ENCODE measurements at places on chromosomes 7 and 10.

GRCh38 chr10:29496341-29497162 lies 138.2 kb downstream of the SVIL start:
- peak; percentile 37 for DNase-seq

DNA sequence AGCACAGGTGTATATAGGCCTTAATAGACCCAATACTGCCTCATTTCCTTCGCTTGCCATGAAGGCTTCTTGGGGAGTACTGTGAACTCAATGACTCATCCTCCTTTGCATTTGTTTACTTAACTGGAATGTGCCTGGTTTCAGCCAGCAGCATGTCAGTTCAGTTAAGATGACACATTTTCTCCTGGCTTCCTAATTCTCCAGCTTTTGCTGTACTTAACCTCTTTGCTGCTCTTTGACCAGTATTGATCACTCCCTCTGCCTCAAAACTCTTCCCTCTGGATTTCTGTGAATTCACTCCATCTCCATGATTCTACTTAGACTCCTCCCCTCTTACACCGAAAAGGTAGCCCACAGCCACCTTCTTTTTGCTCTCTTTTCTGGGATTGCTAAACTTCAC lies 135.7 kb downstream of the MAGI2 start:
- no peak for DNase-seq

DNA sequence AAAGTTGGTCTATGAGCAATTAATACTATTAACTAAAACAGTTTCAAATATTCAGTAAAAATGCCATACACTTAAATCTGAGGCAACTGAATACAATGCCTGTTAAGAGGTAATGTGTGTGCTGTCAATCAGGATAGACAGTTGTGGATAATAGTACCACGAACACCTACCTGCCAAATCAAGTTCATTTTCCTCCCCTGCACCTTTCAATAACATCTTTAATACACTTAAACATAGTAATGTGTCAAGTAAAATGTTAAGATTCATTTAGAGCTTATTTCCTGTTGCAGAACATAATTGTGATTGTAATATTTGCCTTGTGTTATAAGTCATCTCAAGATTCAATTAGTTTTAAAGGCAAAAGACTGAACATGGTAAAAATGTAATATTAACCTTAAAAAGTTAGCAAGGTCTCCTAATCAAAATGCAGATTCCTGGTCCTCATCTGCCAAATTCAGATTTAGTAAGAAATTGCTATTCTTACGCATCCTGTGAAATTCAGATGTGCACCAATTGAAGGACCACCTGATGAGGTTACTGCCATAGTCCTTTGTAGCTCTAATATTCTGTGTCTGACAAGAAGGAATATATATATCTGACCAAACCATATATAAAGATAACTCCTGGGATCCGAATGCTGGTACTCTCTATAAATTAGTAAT lies 37.1 kb downstream of the COL1A2 start:
- DNase-seq = no peak

DNA sequence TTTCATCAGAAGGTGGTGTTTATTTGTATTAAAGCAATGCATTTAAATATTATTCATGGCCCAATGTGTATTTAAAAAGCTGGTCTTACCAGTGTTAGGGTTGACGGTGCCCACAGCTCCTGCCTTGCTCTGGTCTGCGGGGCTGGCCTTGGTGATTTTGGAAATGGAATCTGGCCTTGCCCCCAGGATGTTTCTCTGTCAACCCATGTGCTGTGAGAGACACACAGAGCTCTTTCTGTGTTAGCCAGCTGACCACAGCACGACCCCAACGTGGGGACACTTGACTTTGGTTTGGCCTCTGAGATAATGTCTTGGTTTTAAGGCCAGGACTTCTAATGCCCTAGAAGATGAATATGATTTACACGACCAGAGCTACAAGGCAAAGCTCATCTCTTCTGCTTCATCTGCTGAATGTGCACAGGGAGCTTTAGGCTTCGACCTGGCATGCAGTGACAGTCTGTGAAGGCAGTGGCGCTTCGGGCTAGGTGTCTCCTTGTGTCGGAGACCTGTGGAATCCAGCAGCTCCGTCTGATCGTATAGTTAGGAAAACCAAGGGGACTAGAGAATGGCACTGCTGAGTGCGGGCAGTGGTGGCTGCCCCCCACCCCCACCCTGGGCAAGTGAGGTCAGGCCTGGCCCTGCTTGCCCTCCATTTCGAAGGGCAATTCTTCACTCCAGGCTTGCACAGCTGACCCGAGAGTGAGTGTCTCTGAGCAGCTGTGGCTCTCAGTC lies 246.1 kb downstream of the EBF3 start:
- DNase-seq = no peak

DNA sequence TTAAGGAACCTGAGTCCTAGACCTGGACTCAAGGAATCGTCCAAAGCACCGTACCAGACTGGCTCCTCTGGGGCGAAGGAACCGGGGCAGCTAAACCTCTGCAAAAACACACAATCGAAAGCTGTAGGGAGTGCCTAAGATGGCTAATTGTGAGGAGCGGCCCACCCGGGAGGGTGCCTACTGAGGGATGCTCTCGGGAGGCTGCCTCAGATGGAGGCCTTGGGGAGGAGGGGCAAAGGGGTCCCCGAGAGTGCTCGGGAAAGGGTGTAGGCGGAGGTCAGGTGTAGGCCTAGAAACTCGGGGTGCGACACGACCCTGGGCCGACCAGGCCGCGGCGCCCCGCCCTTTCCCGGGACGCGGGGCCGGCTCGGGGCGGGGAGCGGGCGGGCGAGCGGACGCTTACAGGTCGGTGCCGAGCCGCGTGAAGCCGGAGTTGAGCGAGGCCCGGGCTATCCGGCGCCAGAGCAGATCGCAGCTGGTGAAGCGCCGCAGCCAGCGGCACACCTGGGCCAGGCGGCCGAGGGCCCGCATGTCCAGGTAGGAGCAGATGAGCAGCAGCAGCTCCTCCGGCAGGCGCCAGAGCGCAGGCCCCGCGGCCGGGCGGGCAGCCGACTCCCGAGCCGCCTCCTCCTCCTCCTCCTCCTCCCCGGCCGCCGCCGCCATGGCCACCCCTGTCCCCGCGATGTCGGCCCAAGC lies 844 bp downstream of the FBXW4 start:
- DNase-seq = peak; percentile 51

DNA sequence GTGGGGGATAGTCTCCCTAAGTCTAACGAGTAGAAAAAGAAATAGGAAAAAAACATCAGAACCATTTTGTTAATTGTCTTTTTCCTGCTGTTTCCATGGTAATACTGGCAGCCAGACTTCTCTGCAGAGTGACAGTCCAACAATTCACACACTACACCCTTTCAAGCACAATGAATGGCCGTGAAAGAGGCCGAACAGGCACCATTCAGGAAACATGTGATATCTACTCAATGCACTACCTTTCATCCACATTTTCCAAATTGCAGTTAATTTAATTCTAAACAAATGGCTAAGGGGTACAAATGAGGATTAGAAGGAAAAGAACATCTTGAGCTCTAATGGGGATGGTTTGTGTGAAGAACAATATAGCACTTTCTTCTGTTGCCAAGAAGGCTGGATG lies 358.5 kb upstream of the ANKRD30A start:
- DNase-seq = no peak

DNA sequence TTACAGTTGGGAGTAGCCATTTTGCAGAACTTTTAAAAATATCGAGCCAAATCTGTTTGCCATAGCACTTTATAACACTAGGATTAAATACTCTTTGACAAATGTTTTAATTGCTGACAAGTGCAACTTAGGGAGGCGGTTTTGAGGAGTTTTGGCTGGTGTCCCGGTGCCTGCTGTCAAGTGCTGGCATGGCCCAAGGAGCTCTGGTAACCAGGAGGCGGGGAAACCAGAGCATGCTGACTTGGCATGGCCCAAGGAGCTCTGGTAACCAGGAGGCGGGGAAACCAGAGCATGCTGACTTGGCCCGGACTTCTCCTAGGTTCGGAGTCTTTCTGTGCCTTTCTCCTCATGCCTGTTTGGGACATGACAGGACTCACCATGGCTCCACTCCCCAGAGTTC lies 30.8 kb upstream of the ZNF32 start:
- no peak for DNase-seq

GRCh38 chr10:28738200-28738599 lies 60.9 kb downstream of the BAMBI start:
- DNase-seq = no peak

GRCh38 chr7:33155811-33156210 lies 26.4 kb downstream of the BBS9 start:
- DNase-seq = no peak

GRCh38 chr7:2626498-2627117 lies 5.2 kb upstream of the TTYH3 start:
- no peak for DNase-seq

- DNase-seq = no peak
Observed at GRCh38 chr10:102115775-102116174, 4.4 kb downstream of the LDB1 start.

GRCh38 chr7:378551-379455 lies 88.8 kb downstream of the FOXL3 start:
- DNase-seq = no peak

- no peak for DNase-seq
Observed at GRCh38 chr7:90262438-90262837, 17.5 kb downstream of the CFAP69 start.

DNA sequence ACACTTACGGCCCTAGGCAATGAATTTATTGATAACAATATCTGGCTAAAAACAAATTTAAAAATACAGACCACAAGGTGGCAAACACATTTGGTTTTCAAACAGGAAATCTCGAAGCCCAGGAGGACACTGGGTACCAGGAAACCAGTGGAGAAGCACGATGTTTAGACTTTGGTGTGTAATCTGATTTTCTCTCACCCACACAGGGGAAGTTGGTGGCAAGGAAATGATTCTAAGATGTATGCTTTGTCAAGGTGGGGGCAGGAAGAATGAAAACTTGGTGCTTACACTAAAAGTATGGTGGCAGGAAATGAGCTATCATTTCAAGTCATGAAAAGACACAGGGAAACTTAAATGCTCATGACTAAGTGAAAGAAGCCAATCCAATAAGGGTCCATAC lies 113.2 kb upstream of the ANKRD1 start:
- no peak for DNase-seq

- DNase-seq = no peak
Observed at GRCh38 chr10:62937674-62938073, 121.5 kb upstream of the EGR2 start.

DNA sequence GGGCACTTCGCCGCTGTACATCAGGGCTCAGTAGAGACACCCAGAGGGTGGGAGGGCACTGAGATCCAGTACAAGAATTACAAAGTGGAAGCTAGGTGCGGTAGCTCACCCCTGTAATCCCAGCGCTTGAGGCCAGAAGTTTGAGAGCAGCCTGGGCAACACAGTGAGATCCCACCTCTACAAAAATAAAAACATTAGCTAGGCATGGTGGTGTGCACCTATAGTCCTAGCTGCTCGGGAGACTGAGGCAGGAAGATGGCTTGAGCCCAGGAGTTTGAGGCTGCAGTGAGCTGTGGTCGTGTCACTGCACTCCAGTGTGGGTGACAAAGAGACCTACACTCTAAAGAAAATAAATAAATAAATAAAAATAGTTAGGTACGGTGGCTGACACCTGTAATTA lies 64.0 kb downstream of the CLEC2L start:
- DNase-seq = no peak

DNA sequence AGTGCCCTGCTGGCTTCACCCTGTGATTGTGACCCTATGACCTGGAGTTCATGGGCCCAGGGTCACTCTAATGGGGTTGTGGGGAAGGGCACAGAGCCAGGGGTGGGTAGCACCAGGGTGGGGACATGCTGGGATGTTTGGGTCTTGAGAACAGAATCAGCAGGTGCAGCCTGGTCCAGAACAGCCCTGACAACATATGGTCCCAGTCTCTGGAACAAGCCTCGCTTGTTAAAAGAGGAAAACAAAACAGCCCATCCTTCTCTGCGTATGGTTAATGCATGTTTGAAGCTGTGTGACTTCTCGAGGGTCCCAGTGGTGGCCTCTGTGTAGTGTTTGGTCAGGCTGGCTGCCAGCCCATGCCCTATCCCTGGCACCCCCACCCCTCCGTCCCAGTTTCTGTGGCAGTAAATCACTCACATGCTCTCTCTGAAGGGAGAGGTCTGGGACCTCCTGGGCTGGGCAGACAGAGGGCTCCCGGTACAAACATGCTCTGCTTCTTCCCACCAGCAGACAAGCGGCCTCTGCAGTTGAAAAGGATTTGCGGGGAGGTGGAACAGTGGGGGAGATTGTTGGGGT lies 79.4 kb downstream of the FAM241B start:
- DNase-seq = no peak

DNA sequence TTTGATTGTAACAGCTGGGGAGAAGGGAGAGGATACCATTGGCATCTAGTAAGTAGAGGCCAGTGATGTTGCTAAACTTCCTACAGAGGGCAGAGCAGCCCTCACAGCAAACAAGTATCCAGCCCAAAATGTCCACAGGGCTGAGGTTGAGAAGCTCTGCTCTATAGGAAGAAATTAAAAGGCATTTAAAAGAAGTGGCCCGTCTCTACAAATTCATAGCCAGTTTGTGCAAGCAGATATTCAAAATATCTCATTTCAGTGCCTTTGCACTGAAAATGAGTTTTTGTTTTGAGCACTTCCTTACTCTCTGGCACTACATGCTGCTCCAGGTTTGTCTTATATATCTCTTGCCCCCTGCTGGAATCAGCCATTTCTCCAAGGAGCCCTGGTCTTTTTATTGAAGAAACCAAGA lies 330.0 kb downstream of the BBS9 start:
- DNase-seq = no peak

DNA sequence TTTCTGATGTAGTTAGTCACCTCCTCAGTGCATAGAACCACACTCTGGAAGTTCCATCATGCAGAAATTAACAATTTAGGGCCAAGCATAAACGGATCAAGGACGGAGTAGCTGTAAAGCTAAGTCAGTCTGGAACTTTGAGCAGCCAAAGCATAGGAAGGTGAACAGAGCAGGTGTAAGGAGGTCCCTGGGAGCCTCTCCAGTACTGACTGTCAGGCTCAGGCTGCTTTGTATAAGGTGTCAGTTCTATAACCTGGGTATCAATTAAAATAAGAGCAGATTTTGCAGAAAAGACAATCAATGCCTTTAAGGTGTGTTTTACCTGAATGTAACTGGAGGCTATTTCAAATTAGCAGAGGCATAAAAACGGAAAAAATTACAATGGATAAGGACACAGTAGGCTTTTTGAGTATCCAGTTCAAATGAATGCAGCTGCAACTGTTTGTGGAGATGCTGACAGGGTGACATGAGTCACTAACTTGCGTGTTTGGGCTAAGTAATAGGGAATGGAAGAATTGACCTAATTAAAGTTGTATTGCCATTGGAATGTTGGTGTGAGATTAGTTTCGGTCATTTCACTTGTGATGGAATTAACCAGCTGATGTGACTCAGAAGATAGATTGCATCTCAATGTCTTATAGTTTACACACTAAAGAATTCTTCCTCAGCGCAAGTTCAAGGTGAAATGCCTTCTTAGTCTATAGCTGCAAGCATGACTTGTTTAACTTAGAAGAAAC lies 417.9 kb upstream of the CNTNAP2 start:
- no peak for DNase-seq
